Stimulated activated CD4-positive, alpha-beta T cell treated with anti-CD3 and anti-CD28 coated beads, Interleukin-1b, Interleukin-23, amount 100 ng/mL, for 48 hours (primary cell): ENCODE measurements at places on chromosomes 12 and 14.

DNA sequence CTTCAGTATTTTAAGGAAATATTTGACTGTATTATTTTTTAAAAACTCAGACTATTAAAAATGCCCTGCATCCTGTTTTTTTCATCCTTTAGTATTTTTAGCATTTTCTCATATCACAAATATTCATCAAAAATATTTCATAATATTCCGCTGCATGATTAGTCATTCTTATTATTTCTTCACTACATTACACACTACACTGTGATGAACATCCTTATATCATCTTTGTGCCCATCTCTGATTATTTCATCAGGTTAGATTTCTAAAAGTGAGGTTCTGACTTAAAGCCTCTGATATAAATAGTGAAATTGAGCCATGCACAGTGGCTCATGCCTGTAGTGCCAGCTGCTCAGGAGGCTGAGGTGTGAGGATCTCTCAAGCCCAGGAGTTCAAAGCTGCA is 8.1 kb downstream of the COCH start:
- no peak for DNase-seq

- no peak for DNase-seq
Measured at GRCh38 chr12:14880890-14881453, 4.7 kb downstream of the MGP start.

GRCh38 chr12:126847005-126847629 is 1419.9 kb upstream of the TMEM132C start:
- no peak for DNase-seq

- DNase-seq, result no peak
Measured at GRCh38 chr12:60752589-60752988, 1156.8 kb downstream of the SLC16A7 start.

DNA sequence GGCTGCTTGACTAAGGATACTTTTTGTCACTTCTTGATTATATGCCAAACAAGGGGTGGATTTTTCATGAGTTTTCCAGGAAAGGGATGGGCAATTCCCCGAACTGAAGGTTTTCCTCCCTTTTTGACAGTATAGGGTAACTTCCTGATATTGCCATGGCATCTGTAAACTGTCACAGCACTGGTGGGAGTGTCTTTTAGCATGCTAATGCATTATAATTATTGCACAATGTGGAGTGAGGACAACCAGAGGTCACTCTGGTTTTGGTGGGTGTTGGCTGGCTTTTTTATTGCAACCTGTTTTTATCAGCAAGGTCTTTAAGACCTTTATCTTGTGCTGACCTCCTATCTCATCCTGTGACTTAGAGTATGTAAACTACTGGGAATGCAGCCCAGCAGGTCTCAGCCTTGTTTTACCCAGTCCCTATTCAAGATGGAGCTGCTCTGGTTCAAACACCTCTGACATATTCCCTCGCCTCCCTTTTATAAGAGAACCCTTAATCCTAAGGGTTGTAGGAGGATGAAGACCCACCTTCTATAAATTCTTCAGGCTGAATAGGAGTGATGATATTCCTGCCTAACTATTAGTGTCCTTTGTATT is 471.2 kb downstream of the ATP23 start:
- DNase-seq, result no peak

GRCh38 chr14:69531135-69531534 is 43.5 kb downstream of the CCDC177 start:
- DNase-seq, result no peak

DNA sequence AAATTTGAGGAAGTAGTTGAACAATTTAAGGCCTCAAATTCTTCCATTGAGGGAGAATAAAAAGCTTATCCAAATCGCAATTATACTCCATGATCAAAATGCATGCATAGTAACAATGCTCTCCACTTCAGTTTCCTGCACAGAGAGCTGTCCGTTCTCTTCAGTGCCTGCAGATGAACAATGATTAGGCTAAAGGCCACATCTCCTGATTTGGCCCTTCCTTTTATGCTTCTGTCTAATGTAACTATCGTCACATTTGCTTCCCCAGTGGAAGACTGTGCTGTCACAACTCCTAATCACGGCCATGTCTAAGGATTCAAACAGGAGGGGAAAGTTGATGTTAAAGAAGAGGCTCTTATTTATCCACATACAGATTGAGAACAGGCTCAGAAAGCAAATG is 113.6 kb upstream of the NPAS3 start:
- no peak for DNase-seq

DNA sequence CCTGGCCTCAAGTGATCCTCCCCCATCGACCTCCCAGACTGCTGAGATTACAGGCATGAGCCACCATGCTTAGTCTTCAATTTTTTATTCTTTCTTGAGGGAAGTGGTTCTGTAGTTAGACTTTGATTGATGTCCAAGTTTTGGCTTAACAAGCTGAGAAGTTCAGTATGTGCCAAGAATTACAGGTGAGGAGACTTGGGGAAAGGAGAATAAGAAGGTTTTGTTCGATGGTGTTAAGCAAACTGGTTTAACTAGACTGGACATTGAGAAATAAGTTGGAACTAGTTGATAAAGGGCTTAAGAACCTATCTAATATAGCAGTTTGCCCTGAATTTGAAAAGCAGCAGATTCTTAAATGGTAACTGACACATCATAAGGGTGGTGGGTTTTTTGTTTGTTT is 32.6 kb upstream of the PLEKHD1 start:
- no peak for DNase-seq

DNA sequence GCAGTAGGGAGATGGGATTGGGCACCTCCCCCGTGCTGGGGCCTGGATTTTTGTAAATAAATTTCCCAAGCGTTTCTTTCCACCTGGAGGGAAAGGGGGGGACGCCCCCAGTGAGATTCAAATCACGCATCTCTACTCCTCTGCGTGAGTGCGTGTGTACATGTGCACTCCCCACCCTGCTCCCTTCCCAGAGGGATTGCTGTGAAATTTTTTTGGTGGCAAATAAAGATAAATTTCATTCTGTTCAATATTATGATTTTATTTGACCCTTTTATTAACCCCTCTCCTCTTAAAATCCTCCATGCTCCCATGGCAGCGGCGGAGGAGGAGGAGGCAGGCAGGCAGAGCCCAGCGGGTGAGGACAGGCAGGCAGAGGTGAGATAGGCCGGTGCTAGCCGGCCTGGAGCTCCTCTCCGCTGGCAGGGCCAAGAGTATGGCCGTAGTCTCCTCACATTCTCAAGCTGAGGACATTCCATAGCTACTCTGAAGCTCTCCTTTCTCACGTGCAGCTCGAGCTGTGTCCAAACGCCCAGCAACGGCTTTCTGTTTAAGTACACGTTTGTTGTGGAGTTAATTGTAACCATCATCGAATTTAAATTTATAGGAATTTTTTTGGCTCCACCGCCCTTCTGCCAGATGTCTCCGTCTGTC is 1.5 kb upstream of the HOTAIR start:
- DNase-seq, result no peak

DNA sequence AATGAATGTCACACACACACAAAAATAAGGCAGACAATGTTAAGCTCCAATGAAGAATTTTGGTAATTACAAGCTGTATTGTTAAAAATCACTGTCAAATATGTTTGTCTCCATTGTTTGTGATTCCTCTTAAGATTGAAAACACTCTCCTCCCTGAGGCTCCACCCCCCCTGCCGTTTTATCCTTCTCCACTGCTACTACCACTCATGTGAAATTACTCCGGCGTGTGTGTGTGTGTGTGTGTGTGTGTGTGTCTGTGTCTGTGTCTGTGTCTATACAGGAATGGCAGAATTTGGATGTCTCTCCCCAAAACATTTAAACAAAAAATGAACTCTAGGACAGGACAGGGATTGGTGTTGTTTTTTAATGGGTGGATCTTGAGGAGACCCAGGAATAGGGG is 365.1 kb upstream of the DIO2 start:
- DNase-seq, result no peak

DNA sequence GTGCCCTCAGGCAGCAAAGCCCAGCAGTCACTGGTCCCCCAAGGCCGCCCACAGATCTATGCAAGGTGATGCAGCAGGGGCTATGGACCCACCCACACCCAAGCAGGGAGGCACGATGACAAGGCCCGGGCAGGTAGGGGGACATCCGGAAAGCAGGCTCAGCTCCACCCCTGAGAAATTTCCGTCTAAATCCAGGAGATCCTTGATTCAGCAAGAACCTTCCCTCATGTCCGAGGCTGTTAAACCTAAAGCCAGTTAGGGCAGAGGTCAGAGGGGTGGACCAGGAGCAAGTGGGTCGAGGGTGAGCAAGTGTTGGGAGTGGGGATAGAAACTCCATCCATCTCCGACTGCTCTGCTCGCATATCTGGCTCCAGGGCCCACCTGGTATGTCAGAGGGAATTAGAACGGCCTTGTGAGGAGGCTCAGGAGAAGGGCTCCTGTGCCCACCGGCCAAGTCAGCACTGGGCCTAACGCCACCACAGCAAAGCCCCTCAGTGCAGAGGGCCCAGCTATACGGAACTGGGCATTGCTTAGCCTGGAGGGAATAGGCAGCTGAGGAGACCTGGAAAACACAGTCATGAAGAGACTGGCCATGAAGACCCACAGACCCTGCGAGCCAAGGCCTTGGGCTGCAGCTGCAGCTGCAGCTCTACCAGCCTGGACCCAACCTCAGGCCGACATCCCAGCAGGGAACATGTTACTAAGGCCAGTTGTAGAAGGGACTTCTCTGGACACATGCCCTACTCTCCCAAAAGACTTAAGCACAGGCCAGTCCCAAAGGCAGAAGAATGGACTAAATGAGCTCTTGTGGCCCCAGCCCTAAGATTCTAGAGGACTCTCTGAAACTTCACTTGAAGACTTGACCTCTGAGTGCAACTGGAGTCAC is 34.3 kb downstream of the DAD1 start:
- DNase-seq, result no peak

DNA sequence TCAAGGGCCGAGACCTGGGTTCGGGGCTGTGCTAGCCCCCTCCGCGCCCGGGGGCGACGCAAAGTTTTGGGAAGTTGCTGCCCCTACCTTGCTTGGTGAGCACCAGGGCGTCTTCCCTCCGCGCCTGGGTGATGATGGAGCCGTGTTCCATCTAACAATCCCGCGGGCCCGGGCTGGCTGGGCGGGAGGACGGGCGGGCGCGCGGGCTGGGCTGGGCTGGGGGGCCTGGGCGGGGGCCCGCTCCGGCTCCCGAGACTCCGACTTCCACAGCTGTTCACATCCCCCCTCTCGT is 298 bp downstream of the CTDSP2 start:
- no peak for DNase-seq
